ENCODE measurements at places on chromosomes 7 and 10.
A peak's percentile ranks its signal among the peaks of the same experiment; 100 is the strongest.

GRCh38 chr10:59302381-59302780 is 60.0 kb downstream of the FAM13C start:
- no peak for DNase-seq

DNA sequence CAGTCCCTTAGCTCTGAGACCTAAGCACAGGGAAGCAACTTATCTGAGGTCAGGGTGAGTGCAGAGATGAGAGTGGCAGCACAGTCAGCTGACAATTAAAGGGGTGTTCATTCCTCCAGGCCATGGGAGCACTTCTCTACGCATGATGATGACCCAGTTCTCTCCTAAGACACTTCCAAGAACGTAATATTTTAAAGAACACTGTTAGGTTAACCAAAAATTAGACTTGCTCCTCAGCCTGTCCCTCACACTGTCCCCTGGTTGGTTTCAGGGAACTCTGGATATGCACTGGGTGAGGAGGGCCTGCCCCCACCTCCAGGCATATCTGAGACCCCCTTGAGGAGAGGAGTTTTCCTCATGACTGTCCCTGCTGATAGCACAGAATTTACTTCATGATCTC is 767.5 kb downstream of the GRID1 start:
- DNase-seq: no peak

GRCh38 chr7:26487780-26488515 is 196.3 kb downstream of the SNX10 start:
- DNase-seq: no peak

- DNase-seq: no peak
Measured at GRCh38 chr10:28806951-28807759, 129.8 kb downstream of the BAMBI start.

DNA sequence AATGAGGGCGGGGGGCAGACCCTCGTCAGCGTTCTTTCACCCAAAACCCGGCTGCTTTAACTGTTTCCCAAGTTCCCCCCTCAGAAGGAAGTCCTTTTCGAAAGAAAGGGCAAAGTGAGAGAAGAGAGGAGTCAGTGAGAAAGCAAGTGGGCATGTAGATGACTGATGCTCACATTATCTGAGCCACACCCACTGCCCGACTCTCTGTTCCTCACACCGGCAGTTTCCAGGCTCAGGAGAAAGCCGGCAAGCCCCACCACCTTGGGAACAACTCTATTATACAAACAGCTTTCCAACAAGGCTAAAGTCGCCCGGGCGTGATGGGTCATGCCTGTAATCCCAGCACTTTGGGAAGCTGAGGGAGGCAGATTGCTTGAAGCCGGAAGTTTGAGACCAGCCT is 23.1 kb downstream of the RCC1L start:
- DNase-seq: no peak

- DNase-seq: no peak
Measured at GRCh38 chr10:119326167-119326566, 118.8 kb downstream of the GRK5 start.

GRCh38 chr7:154748089-154748786 is 254.7 kb downstream of the PAXIP1 start:
- no peak for DNase-seq

DNA sequence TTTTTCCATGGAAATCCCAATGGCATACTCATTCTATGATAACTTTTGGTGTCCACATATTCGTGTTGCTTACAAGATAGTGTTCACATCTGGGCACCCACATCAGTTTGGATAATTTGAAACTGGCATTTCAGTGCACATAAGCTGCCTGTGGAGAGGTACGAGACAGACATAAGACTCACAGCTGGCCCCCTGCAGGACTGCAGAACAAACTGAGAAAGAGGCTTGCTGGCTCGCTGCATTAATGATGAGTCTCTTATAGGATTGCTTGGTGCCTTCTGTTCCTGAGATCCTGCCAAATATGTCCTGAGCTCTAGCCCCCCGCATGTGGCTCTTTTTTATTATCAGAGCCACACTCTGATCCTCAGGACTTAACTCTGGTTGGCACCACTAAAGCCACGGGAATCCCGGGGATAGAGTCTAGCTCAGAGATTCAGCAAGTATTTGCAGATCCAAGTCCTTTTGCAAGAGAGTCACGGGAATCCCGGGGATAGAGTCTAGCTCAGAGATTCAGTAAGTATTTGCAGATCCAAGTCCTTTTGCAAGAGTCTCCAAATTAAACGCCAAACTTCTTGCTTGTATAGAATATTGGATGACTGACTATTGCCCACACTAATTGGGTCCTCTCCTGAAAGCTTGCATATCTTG is 34.0 kb upstream of the JCAD start:
- no peak for DNase-seq

GRCh38 chr7:143239813-143240212 is 18.0 kb downstream of the TAS2R40 start:
- DNase-seq: no peak

GRCh38 chr10:68553138-68553537 is 7.0 kb upstream of the TET1 start:
- DNase-seq: no peak

- DNase-seq: no peak
Measured at GRCh38 chr10:132541129-132541528, 3.5 kb downstream of the INPP5A start.

DNA sequence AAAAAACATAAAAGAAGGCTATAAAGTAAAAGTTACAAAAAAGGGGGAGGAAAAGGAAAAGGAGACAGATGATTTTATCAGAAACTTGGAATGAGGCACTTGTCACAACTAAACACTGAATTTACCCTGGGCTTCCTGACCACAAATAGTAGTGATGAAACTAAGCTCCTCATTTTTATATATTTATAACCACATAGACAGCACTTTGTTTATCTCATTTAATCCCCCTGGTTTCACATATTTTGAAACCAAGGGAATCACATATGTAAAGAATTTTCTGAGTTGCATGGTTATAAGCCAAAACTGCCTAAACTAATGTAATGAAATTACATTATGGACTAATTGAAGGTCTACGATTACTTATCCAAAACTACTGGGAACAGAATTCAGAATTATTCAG is 39.6 kb upstream of the MET start:
- no peak for DNase-seq

DNA sequence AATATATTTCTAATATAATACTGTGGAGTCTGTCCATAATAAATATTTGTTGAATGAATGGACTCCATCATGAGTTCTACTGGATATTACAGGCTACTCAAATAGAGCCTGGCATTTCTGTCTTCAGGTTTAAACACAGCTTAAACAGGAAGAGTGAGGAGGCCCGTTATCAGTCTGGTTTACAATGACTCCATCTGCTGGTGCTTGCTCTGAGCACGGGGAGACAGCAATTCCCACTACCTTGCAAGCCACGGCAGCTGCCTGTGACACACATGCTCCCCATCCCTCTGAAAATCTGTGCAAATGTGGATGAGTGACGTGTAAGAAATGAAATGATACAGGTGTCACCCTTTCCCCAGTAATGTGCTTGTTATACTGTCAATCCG is 293.5 kb upstream of the IMMP2L start:
- DNase-seq: peak; percentile 26

GRCh38 chr7:95931460-95932232 is 159.3 kb downstream of the DYNC1I1 start:
- no peak for DNase-seq

GRCh38 chr10:1432161-1432560 is 305.2 kb downstream of the ADARB2 start:
- DNase-seq: no peak

DNA sequence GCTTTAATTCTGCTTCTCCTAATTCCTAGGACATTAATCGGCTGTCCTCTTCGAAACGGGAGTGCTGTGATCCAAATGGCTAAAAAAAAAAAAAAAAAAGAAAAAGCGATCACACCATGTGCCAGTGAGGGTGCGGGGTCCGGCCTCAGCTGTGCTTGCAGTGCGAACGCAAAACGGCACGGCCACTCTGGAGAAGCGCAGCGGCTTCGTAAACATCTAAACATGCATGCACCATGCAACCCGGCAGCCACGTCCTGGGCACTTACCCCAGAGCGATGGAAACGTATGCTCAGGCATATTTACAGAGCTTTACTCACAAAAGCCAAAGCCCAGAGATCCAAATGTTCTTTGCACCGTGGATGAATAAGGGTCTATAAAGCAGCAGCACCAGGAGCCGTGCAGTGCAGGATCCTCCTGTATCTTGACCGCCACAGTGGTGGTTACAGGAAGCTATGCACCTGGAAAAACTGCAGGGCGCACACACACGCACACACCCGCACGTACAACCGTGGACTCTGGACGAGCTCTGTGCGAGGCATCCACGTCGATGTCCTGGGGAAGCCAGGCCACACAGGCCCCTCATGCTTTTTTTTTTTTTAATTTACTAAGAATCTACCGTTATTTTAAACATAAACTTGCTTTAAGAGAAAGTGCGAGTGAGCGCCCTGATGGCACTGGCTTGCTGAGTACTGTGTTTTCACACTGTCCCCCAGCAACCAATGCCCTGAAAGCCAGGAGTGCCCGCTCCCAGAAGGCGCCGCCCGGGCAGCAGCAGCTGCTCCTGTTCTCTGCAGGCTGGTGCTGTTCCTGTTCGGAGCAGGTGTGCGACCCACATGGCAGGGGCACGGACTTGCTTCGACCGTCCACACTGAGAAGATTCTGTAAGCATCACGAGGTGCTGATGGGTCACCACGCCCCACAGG is 25.0 kb downstream of the GPER1 start:
- DNase-seq: no peak

- no peak for DNase-seq
Measured at GRCh38 chr10:74233281-74233680, 82.3 kb downstream of the ADK start.

DNA sequence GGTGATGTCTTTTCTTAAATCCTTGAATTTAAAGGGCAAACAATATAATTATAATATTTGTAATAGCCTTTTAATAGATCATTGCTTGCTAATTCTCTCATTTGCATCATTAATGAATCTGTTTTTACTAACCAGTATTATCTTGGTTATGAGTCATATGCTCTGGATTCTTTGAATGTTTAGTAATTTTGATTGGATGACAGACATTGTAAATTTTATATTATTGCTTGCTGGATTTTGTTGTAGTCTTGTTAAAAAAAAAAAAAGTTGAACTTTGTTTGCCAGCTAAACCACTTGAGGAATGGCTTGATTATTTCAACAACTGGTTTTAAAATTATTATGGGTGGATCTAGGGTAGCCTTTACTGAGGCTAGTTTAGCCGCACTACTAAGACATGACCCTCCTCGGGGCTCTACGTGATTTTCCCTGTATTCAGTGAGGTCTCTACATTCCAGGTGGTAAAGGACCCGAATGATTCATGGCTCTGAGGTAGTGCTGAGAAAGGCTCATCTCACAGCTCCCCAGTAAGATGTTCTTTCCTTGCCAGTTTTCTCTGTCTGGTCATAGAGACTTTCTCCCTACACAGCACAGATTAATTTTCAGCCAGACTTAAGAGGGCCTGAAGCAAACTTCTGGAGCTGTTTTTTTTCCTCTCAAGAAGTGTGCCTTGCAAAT is 8.5 kb downstream of the C10orf90 start:
- no peak for DNase-seq

GRCh38 chr10:67629461-67629971 is 66.5 kb downstream of the CTNNA3 start:
- DNase-seq: no peak

GRCh38 chr10:110872145-110872983 is 636 bp downstream of the PDCD4 start:
- DNase-seq: peak; percentile 73

- no peak for DNase-seq
Measured at GRCh38 chr10:93420944-93421825, 60.9 kb downstream of the MYOF start.

DNA sequence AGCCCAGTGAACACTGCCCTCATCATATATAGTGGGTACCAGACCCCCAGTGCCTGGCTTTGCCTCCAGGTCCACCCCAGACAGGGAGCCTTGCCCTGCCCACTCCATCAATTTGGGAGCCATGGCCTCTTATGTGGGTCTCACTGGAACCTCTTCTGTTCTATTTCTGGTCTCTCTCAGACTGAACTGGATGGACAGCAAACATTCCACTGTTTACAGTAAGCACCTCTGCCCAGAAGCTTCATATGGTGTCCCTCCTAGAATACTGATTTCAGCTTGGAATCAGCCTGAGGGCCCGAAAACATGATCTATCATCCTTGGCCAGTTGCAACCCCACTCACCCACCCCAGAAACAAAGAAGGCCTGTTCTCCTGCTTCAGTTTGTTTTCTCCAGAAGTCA is 81.0 kb upstream of the SLF2 start:
- DNase-seq: no peak

All from globus pallidus (tissue), 1 donor.